ENCODE measurements at places on chromosomes 7 and 10.
A peak's percentile ranks its signal among the peaks of the same experiment; 100 is the strongest.

- DNase-seq: no peak
Observed at GRCh38 chr7:46539892-46540483, 618.9 kb upstream of the IGFBP3 start.

GRCh38 chr10:115129752-115130151 is 36.6 kb downstream of the ATRNL1 start:
- DNase-seq: peak; percentile 43

DNA sequence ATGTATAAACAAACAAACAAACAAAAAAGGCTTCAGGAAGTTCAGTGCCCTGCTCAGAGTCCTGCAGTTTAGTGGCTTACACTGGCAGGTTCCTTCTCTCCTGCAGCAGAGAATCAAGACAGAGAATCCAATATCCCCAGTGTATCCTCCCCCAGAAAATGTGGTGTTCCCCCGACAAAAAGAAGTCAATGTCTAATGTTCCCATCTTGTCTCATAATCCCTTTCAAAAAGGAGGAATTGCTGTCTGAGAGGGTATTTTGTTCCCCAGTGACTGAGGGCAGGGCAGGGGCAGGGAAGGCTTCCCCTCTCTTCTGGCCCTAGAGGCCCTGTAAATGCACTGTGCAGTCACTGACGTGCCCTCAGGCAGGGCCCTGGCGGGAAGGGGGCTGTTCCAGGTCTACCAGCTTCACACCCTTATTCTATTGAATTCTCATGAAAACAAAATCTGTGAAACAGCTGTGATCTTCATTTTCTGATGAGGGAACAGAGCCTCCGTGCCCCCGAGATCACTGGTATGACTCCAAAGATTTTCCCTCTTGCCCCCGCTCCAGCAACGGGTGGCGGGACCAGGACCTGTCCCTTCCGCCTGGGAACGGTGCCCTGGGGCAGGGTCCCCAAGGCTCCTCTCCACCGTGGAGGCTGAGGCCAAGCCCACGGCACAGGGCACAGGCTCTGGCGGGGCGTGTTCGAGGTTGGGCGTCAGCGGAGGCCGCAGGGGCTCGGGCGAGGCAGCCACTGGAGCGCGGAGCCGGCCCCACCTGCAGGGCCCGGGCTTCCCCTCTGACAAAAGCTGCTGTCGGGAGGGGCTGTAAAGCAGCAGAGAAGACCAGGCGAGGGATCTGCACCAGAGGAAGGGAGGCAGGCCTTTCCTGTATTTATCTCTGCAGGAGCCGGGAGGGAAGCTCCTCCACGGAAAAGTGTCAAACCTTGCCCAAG is 13.4 kb upstream of the WDFY4 start:
- DNase-seq: no peak

DNA sequence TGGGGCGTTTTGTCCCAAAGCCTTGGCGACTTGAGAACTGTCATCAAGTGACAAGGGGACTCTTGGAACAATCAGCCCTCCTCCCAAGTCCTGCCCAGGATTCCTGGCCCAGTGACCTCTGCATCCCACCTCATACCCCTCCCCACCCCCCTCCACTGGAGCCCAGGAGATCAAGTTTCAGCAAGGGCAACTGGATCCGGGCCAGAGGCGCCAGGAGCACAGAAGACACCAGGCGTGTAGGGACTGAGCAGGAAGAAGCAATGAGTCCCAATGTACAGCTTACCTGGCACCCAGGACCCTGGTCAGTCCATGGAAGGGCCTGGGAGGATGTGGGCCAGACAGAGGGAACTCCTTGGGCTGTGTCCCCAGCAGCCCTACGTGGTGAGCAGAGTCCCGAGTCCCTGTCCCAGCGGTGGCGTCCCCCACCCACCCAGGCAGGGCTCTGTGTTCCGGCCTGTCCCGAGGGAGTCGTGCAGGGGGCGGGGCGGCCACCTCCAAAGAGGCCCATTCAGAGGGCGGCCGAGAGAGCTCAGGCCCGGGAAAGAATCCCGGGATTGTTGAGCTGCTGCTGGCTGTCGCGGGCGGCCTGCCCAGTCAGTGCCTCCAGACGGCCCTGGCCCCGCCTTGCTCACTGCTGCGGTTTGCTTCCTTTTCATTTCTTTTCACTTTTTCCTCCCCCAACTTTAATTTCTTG is 254.1 kb downstream of the TNS3 start:
- no peak for DNase-seq

- DNase-seq: peak; percentile 31
Observed at GRCh38 chr10:14971867-14972448, 12.8 kb downstream of the MEIG1 start.

- DNase-seq: no peak
Observed at GRCh38 chr7:122055073-122055472, 89.0 kb downstream of the AASS start.

- DNase-seq: no peak
Observed at GRCh38 chr10:25952857-25953256, 18.8 kb downstream of the MYO3A start.

DNA sequence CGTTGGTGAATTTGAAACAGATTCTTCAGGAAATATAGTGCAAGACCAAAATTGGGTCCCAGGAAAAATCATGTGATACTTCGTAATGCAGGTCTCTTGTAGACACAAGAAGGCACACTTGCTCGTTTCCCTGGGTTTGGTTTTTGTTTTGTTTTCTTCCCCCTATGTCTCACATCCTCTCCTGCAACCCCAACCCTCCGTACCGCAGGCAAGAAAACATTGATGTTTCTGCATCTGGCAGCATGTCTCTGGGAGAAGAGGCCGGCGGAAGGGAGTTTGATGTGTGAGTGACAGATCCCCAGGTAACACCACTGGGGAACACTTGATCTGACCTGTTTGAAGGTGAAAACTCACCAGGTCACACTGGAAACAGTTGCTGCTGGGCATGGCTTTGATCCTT is 718.5 kb downstream of the AUTS2 start:
- no peak for DNase-seq

GRCh38 chr10:9921544-9921943 is 1096.1 kb upstream of the CELF2 start:
- DNase-seq: no peak

DNA sequence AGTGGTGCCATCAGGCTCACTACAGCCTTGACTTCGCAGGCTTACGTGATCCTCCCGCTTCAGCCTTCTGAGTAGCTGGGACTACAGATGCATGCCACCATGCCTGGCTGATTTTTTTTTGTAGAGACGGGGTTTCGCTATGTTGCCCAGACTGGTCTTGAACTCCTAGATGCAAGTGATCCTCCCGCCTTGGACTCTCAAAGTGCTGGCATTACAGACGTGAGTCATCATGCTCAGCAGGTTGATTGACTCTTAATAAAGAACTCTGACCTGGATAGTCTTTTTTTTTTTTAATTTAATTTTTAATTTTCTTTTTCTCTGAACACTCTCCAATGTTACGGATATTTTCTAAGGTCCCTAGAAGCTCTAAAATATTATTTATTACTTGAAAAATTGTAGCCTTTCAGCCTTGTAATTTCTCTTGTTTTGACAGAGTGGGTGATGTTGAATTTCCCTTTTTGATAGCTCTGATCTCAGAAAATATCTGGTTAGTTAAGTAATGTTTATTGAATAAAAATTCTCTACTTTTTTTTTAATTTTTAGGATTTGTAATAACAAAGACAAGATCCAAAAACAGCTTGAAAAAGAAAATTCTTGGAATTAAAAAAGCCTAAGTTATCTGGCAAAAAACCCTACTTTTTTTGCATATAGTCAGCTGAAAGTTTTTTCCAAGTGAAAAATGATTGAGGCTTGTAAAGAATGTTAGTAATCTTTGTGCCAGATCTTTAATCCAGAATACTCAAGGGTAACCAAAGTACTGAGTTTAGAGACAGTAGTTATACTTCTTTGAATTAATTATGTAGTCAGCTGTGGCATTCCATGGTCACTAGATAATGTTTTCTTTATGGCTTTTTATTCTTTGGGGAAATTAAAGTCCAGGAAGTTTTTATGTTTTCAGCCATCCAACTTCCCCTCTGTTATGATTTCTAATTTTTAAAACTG is 26.7 kb downstream of the TBC1D12 start:
- no peak for DNase-seq

- no peak for DNase-seq
Observed at GRCh38 chr7:155531681-155532080, 14.7 kb downstream of the CNPY1 start.

- peak; percentile 59 for DNase-seq
Observed at GRCh38 chr7:77455321-77455720, 39.2 kb upstream of the GSAP start.

DNA sequence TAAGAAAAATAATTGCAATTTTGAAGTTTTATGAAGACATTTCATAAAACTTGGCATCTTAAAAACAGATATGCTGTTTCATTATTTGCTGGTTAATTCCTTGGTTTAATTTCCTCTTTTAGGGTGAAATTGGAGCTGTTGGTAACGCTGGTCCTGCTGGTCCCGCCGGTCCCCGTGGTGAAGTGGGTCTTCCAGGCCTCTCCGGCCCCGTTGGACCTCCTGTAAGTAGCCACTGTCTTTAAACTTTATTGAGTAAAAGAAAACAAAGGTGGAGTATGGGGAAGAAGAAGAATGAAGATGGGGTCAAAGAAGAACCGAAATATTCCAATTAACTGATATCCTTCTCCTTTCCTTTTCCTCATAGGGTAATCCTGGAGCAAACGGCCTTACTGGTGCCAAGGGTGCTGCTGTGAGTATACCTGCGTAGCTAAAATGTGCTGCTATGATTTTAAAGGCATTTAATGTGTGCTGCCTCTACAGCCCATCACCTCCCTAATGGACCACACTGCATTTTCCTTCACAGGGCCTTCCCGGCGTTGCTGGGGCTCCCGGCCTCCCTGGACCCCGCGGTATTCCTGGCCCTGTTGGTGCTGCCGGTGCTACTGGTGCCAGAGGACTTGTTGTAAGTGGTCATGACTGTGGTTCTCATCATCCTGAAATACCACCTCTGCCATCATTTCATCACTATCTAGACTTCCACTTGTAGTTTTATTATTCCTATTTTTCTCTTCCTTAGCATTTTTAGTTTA is 14.7 kb downstream of the COL1A2 start:
- DNase-seq: no peak

DNA sequence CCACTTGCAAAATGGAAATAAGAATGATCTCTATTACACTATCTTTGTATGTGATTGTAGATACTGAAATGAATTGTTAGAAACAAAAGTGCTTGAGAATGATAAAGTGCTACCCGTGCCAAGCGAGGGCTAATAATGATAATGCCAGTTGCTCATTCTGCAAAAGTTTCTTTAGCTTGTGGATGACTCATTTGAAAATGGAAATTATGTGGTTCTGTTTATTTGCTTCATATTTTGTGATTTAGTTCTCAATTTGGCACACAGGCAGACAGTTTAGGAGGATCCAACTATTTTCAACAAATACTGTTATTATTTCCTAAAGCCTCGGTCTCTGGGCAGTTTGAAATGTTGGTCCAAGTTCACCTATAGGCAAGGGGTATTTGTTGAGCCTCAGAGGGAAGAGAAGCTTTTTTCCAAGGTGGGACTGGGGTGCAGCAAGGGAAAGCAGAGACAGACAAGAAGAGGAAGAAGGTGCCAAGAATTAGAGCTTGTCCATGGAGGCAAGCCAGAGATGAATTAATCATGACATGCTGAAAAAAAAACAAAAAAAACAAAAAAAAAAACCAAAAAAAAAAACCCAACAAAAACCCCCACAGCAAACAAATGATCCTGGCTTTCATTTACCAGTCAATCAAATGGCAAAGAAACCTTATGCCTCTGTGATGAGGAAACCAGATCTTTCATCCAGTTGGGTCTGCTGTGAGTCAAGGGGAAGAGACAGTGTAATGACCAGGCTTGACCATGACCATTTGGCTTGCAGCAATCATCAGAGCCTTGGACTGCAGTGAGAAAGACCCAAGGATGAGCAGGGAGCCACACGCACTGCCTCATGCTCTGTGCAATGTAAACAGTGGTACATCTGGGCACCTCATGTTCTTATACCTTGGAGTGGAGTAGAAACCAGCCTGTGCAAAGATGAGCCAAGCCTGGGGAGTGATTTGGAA is 285.0 kb upstream of the HABP2 start:
- DNase-seq: peak; percentile 81

DNA sequence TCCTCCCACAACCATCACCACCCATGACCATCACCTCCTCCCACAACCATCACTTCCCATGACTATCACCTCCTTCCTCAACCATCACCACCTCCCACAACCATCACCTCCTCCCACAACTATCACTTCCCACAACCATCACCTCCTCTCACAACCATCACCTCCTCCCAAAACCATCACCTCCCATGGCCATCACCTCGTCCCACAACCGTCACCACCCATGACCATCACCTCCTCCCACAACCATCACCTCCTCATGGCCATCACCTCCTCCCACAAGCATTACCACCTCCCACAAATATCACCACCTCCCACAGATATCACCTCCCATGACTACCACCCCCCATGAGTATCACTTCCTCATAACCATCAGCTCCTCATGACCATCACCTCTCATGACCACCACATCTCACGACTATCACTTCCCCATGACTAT is 52.2 kb downstream of the PDGFA start:
- DNase-seq: no peak

All from suppressor macrophage treated with lipopolysaccharide for 4 hours (primary cell).